Astrocyte (in vitro differentiated cells and primary cell): ENCODE measurements at places on chromosomes 12 and 14.

- DNase-seq, result peak; percentile 37
These were observed 39.2 kb downstream of the EFCAB11 start for GRCh38 chr14:89915114-89915878.

GRCh38 chr14:70955543-70956480, 48.6 kb downstream of the PCNX1 start:
- DNase-seq, result no peak

- peak; percentile 98 for DNase-seq
These were observed 127.6 kb upstream of the NCOR2 start for GRCh38 chr12:124694846-124695497.

- no peak for DNase-seq
These were observed 134.6 kb downstream of the CHST11 start for GRCh38 chr12:104591257-104591885.

GRCh38 chr14:64509036-64509435, 4.5 kb downstream of the ZBTB1 start:
- no peak for DNase-seq

DNA sequence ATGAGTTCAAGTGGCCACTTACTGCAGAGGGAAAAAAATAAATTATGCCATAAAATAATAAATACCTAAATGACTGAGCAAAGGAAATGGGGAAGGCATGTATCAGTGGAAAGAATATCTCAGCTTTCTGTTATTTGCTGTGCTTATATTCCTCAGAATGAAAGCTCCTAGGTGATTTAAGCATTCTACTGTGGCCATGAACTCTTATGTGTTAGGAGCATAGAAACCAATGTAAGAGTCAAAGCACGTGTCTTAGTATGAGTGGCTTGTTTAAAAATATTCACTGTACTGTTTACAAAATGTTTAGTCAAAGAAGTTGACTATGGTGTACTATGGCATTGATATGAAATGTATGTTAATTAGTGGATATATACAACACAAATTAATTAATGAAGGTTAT, 59.0 kb upstream of the RTL1 start:
- no peak for DNase-seq
